ENCODE measurements at places on chromosomes 7 and 10.
A peak's percentile ranks its signal among the peaks of the same experiment; 100 is the strongest.

- no peak for DNase-seq
Observed at GRCh38 chr7:99381664-99382075, 7.1 kb downstream of the ARPC1B start.

DNA sequence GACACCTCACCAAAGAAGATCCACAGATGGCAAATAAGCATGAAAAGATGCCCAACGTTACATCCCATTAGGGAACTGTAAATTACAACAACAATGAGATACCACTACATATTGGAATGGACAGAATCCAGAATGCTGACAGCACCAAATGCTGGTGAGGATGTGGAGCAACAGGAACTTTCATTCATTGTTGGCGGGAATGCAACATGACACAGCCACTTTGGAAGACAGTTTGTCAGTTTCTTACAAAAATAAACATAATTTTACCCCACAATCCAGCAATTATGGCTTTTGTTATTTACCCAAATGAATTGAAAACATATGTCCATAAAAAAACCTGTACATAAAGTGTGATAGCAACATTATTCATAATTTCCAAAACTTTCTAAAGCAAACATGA is 176.8 kb downstream of the C7orf25 start:
- DNase-seq = no peak

DNA sequence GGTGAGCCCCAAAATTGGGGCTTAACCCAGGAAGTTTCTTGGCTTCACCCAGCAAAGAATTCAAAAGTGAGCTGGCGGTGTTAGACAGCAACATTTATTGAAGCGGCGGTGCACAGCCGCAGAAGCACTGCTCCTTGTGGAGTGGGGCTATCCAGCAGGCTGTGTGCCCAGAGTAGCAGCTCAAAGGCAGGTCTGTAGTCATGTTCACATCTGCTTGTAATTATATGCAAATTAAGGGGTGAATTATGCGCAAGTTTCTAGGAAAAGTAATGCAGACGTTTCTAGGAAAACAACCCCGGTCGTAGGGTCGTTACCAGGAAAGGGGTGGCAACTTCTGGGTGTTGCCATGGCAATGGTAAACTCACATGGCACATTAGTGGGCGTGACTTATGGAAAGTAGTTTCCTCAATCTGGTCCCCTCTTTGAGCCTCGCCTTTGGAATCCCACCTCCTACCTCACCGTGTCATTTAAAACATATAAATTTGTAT is 13.7 kb upstream of the KBTBD2 start:
- peak; percentile 35 for DNase-seq

GRCh38 chr10:47165711-47166404 is 134.1 kb upstream of the GDF10 start:
- DNase-seq = no peak

GRCh38 chr10:91551856-91552255 is 81.0 kb downstream of the PPP1R3C start:
- DNase-seq = no peak

- no peak for DNase-seq
Observed at GRCh38 chr7:141674171-141674671, 27.7 kb downstream of the DENND11 start.

GRCh38 chr7:106493041-106493731 is 167.8 kb downstream of the CCDC71L start:
- no peak for DNase-seq

DNA sequence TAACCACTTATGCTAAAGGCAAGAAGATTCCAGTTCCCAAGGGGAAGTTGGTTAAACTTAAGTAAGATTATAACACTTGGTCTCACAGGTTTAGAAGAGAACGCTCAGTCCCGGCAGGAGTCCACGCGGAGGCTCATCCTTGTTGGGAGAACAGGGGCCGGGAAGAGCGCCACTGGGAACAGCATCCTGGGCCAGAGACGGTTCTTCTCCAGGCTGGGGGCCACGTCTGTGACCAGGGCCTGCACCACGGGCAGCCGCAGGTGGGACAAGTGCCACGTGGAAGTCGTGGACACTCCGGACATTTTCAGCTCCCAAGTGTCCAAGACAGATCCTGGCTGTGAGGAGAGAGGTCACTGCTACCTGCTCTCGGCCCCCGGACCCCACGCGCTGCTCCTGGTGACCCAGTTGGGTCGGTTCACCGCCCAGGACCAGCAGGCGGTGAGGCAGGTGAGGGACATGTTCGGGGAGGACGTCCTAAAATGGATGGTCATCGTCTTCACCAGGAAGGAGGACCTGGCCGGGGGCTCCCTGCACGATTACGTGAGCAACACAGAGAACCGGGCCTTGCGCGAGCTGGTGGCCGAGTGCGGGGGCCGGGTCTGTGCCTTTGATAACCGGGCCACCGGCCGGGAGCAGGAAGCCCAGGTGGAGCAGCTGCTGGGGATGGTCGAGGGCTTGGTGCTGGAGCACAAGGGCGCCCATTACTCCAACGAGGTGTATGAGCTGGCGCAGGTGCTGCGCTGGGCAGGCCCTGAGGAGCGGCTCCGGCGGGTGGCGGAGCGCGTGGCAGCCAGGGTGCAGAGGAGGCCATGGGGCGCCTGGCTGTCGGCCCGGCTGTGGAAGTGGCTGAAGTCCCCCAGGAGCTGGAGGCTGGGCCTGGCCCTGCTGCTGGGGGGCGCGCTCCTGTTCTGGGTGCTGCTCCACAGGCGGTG is 3.8 kb downstream of the GIMAP1 start:
- no peak for DNase-seq

DNA sequence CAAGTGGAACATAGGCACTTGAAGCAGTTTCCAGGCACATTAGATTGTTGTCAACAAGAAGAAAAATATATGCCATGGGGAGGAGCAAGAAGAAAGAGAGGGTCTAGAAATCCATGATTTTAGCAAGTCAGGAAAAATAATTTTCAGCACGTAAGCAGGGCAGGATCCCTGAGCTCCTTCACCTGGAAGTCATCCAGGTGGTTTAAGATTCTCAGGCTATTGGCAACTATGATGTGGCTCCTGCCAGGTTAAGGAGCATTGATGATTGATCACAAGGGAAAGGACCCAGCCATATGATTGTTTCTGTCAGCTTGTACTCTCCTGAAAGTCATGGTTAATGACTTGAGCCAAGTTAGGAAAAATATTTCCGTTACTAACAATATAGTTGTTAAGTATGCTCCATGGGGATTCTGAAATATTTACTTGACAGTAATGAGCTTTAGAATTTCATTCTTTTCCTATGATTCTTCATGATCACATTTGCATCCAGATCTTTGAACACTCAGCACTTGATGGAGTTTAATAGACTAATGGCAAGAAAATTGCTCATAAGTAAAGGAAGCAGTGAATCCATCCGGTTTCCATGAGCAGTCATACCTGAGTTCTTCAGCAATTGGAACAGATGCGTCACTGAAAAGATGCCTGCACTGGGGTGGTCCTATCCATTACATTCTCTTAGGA is 209.1 kb downstream of the BICC1 start:
- DNase-seq = no peak

- DNase-seq = no peak
Observed at GRCh38 chr7:87735360-87735759, 107.2 kb downstream of the RUNDC3B start.

- no peak for DNase-seq
Observed at GRCh38 chr10:24561453-24561852, 162.2 kb downstream of the ARHGAP21 start.

DNA sequence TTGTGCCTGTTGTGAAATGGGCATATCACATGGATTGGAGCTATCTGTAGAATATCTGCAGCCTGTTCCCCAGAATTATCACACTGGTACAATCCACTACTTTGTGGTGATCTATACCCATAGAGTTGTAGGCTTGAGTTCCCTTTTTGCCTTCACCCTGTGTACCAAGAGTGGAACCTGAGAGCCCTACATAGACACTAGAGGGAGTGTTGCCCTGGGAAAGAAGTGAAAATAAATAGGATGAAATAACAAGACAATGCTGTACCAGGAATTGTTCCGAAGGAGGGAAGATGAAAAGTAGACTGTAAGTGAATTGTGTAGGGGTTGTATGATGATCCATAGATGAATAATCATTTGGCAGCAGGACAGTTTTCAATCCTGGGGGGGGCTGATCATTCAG is 9.0 kb downstream of the SORCS3 start:
- DNase-seq = no peak

DNA sequence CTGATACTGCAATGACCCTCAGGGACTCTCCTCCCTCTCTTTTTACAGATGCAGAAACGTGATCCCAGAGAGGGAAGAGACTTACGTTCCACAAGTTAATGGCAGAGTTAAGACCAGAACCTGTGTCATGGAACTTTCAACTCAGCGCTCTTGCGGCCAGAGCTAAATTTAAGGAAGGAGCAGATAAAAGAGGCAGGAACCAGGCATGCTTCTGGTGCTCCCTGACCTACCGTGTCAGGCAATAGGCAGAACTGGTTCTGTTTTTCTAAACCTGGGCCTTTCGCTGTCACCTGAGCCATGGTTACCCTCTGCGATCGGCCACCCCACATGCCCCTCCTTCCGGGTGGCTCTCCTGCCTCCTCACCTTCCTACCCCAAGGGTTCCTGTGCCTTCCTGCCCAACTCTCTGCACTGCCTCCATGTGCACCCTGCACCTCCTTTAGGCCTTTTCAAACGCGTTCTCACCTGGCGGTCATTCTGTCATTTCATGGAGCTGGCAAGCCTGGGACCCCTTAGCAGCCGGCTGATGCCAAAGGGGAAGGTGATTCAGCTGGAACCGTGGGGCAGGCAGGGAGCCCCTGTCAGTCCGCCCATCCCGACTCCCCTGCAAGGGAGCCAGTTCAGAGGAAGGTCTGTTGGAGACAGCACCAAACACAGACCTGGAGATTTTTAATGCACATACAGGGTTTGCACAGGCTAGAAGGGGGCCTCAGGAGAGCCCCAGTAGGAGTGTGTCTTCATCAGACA is 7.7 kb upstream of the GBX1 start:
- no peak for DNase-seq

- no peak for DNase-seq
Observed at GRCh38 chr7:17506596-17506995, 208.1 kb downstream of the AHR start.

DNA sequence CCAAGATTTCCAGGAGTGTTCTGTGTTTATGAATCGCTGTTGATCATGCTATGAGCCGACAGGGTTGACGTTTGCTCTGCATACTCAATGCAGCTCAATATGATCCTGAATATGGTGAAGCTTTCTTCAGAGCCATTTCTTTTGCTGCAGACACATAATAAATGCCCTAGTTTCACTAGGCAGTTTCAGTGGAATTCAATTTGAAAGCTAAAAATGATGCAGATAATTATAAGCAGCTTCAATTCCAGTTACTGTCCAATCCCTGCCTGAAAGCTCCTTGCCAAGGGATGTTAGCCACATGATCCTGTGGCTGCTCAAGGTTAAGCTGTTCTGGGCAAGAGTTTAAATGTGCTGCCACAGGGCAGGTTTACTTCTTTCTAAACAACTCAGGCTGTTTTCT is 805.6 kb downstream of the NRG3 start:
- no peak for DNase-seq

- DNase-seq = no peak
Observed at GRCh38 chr7:100191775-100192174, 14.1 kb downstream of the STAG3 start.

- DNase-seq = no peak
Observed at GRCh38 chr10:1043532-1043995, 5.4 kb downstream of the IDI1 start.

GRCh38 chr10:11005725-11006427 is 11.8 kb upstream of the CELF2 start:
- DNase-seq = no peak

- DNase-seq = no peak
Observed at GRCh38 chr10:84427903-84428650, 99.7 kb downstream of the CCSER2 start.

Measured in stimulated activated CD4-positive, alpha-beta T cell treated with anti-CD3 and anti-CD28 coated beads, Interleukin-4, amount 100 ng/mL, for 48 hours (primary cell).